ENCODE measurements at places on chromosomes 4 and X.

DNA sequence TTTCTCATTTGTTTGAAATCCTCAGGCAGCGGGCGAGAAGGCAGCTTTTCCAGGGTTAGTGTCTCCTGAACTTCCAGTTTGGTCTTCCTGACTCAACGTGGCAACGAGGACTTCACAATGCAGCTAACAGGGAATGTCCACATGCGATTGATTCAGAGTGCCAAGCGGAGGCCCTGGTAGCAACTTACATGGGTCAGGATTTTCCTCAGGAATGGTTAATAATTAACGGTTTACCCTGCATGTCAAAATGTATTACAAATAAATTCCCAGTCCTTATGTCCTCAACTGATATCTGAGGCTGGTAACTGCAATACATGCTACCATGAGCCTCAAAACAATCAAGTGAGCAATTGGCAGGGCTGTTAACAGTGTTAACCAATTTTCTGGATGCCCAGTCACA, 67.2 kb downstream of the MAP3K15 start:
- no peak for DNase-seq

- DNase-seq = no peak
These were observed 19.7 kb downstream of the VSIG1 start for GRCh38 chrX:108064613-108065012.

GRCh38 chrX:25175743-25176142, 160.0 kb upstream of the ARX start:
- DNase-seq = no peak

- no peak for DNase-seq
These were observed 428.2 kb downstream of the TLL1 start for GRCh38 chr4:166301266-166301665.
